ENCODE measurements at places on chromosomes 5 and 9.

DNA sequence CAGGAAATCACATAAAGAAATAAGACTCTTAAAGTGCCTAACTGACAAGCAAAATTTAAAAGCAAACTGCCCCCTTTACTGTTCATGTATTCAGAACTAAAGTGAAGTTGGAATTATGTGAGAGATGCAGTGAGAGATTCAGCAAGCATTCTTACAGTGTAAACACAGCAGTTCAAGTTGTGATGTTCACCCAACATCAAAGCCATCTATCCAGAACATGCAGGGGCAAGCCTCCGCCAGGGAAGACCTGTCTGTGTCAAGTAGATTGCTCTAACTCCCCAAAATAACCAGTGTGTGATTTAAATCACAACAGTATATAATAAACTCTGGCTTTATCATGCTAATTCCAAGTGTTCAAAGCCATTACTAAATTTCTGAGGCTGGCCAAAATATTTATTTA lies 233.3 kb downstream of the BNC2 start:
- DNase-seq = no peak

GRCh38 chr5:176901260-176902101 lies 2.3 kb upstream of the HK3 start:
- no peak for DNase-seq

DNA sequence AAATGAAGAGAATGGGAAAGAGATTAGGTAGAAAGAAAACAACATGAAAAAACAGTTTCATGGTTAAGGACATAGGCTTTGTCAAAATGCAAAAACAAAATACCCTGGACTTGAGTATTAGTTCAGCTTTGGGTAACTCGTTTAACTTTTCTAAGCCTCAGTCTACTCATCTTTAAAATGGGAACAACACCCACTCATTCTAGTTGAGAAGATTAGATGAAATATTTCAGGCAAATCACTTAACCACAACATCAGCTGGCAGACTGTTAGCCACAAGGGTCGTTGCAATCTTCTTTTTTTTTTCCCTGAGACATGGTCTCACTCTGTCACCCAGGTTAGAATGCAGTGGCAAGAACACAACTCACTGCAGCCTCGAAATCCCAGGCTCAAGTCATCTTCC lies 185.6 kb downstream of the DCP2 start:
- no peak for DNase-seq

- DNase-seq = no peak
These were observed 302.4 kb downstream of the RAB3C start for GRCh38 chr5:58885260-58885659.

- no peak for DNase-seq
These were observed 558 bp downstream of the GRPEL2 start for GRCh38 chr5:149345892-149346222.

DNA sequence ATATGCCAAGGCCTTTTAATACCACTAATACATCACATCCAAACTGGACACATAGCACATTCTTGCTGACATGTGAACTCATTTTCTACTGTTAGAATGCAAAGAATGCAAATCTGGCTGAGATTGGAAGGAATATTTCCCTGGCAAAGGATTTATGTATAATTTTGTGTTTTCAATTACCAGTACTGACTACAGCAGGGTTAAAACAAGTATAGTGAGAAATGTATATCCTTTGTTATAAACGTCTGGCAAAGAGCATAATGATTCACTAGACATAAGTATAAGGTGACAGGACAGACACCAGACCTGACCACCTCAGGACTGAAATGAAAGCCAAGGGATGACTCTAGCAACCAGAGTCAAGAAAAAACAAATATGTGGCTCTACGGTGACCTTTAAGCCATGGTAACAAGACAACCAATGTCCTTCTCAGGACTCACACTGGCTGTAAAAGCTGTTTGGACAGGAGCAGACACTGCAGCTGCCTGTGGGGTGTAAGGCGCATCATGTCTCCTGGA lies 95.0 kb downstream of the MRPS27 start:
- no peak for DNase-seq

GRCh38 chr5:107979291-107979690 lies 308.6 kb upstream of the EFNA5 start:
- DNase-seq = no peak

- no peak for DNase-seq
These were observed 660.3 kb upstream of the WWC1 start for GRCh38 chr5:167631191-167631590.

DNA sequence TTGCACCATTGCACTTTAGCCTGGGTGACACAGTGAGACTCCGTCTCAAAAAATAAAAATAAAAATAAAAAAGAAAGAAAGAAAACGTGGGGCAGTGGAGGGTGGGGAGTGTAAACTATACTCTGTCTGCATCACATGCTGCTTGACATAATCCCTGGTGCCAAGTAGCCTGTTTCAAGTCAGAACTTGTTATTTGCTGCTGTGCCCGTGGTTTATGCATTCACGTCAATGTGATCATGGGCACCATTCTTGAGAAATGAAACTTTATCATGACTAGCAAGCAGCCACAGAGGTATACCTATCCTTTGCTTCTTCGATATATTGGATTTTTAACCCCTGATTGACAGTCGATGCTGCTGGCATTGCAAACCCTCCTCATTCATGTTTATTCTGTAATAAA lies 4.1 kb upstream of the SMU1 start:
- no peak for DNase-seq

GRCh38 chr5:171521219-171521633 lies 101.8 kb downstream of the FGF18 start:
- peak; percentile 69 for DNase-seq

DNA sequence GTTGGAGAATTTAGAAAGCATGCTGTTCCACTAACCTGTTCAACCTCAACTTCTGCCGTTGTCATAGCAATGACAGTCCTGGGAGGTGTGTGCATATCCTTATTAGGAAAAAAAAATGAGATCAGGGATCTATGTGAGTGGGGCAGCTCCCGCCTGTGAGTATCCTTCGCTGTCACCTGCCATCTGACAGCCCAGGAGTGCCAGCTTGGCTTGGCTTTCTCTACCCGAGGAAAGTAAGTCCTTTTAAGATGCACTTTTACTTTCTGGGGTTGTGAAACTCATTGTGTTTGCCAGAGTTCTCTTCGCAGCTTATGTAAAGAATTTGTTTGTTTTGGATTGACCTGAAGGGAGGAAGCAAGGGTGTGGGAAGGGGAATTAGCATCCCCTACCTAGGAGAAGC lies 21.8 kb downstream of the PCDHAC2 start:
- no peak for DNase-seq

GRCh38 chr9:100690438-100690837 lies 112.6 kb downstream of the CAVIN4 start:
- no peak for DNase-seq
